ENCODE measurements at places on chromosomes 11 and 22.

DNA sequence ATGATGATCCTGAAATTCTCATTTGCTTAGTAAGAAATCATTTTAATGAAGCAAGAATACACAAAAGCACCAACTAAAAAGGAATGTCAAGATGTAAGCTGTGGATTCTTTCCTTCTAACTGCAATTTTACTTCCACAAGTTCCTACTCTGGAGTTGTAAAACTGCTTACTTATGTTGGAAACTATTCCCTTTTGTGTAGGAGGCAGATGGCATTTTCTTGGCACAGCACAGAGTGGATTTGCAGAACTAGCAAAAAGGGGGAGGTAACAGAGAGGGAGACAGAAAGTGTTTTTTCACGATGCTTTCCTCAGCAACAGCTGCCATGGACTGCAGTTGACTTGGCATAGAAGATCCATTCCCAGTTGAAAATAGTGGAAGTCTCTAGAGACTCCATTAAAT is 1112.0 kb upstream of the RAG2 start:
- DNase-seq, result peak; percentile 28

- DNase-seq, result no peak
Observed at GRCh38 chr11:106001304-106002012, 20.6 kb downstream of the MSANTD4 start.

- DNase-seq, result no peak
Observed at GRCh38 chr11:111996129-111996528, 29.1 kb upstream of the DLAT start.

GRCh38 chr11:40306938-40307548 is 1152.4 kb downstream of the LRRC4C start:
- no peak for DNase-seq

DNA sequence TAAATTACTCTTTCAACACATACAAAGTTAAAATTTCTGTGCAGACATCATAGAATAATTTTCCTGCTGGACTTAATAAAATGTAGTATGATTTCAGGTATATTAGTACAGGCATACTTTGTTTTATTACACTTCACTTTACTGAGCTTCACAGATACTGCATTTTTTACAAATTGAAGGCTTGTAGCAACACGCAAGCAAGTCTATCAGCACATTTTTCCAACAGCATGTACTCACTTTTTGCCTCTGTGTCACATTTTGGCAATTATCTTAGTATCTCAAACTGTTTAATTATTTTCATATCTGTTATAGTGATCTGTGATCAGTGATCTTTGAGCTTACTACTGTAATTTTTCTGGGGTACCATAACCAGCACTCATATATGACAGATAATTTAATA is 44.5 kb downstream of the BBOX1 start:
- DNase-seq, result no peak

DNA sequence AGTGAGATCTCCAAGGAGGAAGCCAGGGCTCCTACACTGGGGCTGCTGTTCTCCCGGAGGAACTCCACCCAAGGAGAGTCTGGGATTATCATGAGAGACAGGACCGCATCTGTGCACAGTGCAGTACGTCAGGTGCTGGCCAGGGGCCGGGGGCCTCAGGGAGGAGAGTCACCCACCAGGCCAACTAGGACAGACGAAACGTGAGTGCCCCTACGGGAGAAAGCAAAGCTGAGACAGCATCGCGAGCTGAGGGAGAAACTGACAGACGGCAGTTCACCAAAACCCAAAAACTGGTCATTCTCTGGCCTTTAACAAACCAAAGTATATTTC is 273.4 kb downstream of the BRD1 start:
- DNase-seq, result no peak

DNA sequence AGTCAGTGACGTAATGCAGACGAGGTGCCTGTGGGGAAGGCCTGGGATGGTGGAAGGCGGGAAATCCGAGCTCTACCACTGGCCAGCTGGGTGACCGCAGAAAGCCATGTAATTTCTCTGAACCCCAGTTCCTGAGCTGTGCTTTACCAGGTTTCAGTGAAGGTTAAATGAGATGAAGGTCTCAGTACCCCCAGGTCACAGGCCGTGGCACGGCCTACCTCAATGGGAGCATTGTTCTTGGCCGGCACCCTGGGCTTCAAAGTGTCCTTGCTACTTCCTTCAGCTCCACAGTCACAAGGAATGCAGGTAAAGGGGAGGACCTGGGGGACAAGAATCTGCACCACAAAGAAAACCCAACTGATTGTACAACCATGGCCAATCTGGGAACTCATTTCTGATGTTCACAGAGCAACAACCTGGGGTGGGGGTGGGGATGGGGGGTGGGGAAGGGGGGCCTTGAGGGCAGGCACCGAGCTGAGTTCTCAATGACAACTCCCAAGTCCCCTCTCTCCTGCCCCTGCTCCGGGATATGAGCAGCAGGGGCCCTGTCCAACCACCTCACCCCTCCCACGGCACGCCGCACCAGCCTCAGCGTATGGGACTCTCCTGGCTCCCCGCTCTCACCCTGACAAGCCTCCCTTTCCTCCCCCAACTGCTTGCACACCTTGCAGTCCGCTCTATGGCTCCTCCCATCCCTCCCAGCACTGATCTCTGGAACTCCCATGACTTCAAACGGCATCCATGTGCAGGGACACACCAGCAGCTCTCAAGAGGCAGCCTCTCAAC is 59.1 kb upstream of the ARFGAP3 start:
- no peak for DNase-seq

- DNase-seq, result no peak
Observed at GRCh38 chr22:50027639-50028537, 15.3 kb upstream of the IL17REL start.

Measured in urinary bladder (tissue), 4 donors.